ENCODE measurements at places on chromosomes 6 and 20. TPM values are rescaled to one million over a fixed set of nuclear protein-coding genes. Genes with fewer than 3 reads are reported as not detected.

DNA sequence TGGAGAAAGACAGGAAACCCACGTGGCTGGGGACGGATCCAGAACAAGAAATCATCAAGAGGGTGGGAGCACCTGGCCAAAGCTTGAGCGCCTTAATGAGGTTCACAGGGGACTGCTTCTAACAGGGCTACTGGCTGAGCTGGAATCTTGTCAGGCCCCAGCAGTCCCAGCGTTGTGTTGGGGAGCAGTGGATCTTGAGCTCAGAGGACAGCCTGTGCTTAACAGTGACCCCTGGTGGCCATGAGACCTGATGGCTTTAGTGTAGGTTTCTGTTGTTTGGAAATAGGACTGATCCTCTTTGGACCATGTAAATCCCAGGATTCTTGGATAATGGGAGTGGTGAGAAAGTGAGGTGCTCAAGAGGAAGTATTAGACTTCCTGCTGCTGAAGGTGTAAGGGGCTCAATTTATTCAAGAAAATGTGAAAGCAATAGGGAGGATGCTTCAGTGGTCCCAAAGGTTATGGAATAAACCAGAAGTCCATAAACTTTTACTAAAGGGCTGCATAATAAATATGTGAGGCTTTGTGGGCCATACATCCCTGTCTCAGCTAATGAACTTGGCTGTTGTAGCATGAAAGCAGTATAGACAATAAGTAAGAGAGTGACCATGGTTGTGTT is 216.2 kb downstream of the NFATC2 start:
- peak; percentile 42 for DNase-seq

- no peak for DNase-seq
Measured at GRCh38 chr6:105815661-105816555, 270.2 kb upstream of the PRDM1 start.

DNA sequence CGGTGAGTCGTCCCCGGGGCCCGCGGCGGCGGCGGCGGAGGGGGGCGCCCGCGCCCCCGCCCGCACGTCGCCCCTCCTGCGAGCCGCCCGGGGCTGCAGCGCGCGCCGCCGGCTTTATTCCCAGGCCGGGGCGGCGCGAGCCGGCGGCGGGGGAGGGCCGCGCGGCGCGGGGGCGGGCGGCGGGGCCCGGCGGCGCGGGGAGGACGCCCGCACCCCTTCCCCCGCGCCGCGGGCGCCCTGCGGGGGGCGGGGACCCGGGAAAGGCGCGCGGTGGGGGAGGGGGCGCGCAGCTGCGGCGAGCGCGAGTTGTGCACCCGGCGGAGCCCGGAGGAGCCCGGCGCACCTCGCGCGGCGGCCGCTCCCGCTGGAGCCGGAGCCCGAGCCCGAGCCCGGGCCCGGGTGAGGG is 646 bp downstream of the HMGA1 start:
- DNase-seq = peak; percentile 61

The HLA-C gene
- total RNA-seq = 965 TPM

DNA sequence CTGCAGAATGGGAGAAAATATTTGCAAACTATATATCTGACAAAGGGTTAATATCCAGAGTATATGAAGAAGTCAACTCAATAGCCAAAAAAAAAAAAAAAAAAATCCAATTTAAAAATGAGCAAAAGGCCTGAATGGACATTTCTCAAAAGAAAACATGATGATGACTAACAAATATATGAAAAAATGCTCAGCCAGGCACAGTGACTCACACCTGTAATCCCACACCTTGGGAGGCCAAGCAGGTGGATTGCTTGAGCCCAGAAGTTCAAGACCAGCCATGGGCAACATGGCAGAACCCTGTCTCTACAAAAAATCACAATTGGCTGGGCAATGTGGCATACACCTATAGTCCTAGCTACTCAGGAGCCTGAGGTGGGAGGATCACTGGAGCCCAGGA is 2.1 kb upstream of the ECHDC1 start:
- no peak for DNase-seq

DNA sequence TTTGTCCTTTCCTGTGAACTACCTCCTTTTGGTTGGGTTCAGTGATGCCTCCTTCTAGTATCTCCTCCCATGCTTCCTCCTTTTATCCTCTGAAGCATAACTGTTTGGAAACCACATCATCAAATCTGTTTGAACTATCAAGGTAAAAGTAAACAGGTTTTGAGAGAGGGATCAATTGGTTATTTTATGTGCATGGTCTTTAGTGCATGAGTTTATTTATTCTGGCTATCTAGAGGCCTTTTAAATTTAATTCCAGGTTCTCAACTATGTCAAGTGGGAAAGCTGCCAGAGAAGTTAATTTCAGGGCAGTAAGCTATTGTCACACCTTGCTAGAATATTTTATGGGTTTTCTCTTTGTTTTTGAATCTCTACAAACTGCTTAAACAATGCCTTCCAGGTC is 54.1 kb downstream of the WASF1 start:
- no peak for DNase-seq

GRCh38 chr6:3202999-3203696 is 24.3 kb downstream of the TUBB2B start:
- DNase-seq = no peak

The ADGRF1 gene
- total RNA-seq = 3.3 TPM

The LGSN gene
- total RNA-seq = 0.09 TPM

The SUMO4 gene
- total RNA-seq = 1.7 TPM

- no peak for DNase-seq
Measured at GRCh38 chr6:145075425-145075824, 659.9 kb downstream of the EPM2A start.

DNA sequence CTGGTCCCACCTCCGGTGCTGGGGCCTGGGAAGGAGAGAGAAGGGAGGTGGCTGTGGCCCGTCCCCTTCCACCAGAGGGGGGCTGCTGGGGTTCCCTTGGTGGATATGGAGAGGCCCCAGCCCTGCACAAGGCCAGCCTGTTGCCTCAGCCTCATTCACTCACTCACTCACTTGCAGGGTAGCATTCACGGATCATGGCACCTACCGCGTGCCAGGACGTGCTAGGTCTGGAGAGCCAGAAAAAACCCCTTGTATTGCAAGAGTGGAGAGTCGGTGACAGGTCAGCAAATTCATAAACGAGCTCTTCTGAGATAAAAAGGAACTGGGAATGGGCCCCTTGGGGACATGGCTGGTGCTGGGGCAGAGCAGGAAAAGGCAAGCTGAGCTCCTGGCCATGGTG is 6.4 kb upstream of the ZBTB46 start:
- DNase-seq = no peak

- DNase-seq = peak; percentile 71
Measured at GRCh38 chr20:47773371-47773786, 11.9 kb downstream of the SULF2 start.

- no peak for DNase-seq
Measured at GRCh38 chr20:59443550-59443949, 143.1 kb downstream of the EDN3 start.

The ASIP gene
- not detected for total RNA-seq

- no peak for DNase-seq
Measured at GRCh38 chr20:58567437-58567836, 52.2 kb upstream of the APCDD1L start.

- no peak for DNase-seq
Measured at GRCh38 chr6:99282479-99283062, 66.9 kb downstream of the FAXC start.

GRCh38 chr20:24729896-24730605 is 219.0 kb upstream of the CST7 start:
- DNase-seq = no peak

The FOXQ1 gene
- total RNA-seq = 0.58 TPM

The RBCK1 gene
- 117 TPM for total RNA-seq

The SLC26A8 gene
- total RNA-seq = 0.35 TPM

DNA sequence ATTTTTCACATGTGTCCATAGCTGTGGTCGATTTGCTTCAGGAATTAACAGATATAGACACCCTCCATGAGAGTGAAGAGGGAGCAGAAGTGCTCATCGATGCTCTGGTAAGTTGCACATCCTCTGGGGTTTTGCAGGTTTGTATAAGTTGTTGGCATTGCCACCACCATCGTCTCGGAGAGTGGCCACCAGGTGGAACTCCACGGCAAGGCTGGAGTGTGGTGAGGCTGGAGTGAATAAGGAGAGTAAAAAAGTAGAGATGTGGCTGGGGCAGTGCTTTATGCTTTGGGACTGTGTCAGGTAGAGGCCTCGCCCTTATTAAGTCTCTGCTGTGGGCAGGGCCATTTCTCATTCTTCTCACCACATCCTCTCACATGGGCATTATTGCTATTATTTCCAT is 63.7 kb downstream of the CTNNBL1 start:
- no peak for DNase-seq

DNA sequence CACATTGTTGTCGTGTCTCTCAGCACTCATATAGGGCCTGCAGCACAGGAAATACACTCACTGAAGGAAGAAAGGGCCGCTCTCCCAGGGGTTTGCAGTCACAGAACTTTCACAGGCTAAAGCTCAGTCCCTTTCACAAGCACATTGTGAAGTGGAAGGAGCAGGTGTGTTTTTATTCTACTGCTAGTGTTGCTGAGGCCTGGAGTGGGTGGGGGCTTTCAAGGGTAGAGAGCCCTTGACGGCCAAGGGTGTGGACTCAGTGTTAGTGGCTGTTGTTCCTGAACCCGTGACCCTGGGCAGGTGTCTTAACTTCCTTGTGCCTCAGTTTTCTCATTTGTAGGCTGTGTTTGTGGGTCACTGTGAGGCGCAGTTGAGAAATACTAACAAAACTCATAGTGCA is 66.2 kb upstream of the SLC22A1 start:
- DNase-seq = peak; percentile 21

The PHACTR3 gene
- 1.1 TPM for total RNA-seq

The CPNE5 gene
- total RNA-seq = 6.1 TPM

DNA sequence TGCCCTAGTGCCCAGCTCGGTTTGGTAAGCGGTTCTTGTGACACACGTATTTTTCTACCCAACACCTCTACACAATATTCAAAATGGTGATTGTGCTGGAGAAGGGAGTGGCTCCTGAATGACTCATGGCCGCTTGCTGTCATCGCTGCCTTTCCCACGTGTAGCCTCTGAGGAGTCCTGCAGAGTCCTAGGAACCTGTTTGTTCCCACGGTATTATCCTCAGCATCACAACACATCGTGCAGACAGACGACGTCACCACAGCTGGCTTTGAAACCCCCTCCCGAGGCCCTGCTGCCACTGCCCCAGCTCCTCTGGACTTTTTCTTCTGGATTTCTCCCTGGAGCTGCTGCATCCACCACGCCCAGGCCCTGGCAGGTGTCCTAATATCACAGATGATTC is 353.5 kb downstream of the SMOC2 start:
- DNase-seq = no peak

DNA sequence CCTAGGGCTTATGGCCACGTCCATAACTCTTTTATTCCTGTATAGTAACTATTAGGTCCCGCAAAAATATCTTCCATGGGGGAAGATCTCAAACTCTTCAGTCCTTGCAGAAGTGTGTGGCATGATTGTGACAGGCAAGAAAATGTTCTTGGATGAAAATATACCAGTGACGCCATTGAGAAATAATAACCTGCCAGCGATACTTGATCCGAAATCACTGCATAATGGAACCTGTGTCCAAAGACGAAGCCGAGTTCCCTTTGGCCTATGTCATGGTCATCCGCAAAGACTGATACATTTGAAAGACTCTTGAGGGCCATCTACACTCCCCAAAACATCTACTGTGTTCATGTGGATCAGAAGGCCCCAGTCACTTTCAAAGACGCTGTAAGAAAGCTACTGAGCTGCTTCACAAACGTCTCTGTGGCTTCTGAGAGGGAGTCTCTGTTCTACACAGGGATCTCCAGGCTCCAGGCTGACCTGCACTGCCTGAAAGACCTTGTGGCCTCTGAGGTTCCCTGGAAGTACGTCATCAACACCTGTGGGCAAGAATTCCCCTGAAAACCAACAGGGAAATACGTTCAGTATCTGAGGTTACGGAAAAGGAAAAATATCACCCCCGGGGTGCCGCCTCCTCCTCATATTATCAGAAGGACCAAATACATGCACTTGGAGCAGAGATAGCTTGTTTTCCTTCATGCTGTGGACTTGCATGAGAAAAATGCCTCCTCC is 6.9 kb upstream of the GCNT2 start:
- DNase-seq = no peak

- peak; percentile 62 for DNase-seq
Measured at GRCh38 chr6:121780325-121781321, 345.2 kb downstream of the GJA1 start.

DNA sequence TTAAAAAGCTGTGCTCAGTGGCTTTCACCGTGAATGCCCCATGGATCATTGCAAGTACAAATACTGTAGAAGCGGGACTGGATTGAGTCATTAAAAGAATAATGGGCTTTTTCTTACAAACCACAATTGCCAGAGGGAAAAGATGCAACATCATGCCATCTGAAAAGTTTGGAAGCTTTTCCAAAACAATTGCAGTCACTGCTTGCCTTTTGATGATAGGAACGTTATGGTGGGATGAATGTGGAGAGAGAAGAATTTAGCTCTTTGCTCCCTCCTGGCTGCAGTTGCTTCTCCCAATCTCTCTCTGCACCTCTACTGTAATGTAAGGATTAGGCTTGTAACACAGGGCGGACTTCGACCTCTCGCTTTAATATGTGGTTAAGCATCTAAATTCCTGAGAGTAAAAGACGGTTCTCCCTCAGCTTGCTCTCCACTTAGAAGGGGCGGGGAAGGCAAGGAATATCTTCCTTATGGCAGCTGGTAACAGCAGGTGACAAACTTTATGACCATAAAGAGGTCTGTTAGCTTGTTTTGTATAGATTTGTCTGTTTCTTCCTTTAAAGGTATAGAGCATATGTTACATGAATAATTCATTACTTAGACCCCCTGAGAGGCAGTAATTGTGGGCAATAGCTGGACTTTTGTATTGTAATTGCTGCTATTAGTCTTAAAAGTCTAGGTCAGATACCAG is 376.1 kb downstream of the UTRN start:
- DNase-seq = peak; percentile 43

The MICB gene
- total RNA-seq = 4.1 TPM

DNA sequence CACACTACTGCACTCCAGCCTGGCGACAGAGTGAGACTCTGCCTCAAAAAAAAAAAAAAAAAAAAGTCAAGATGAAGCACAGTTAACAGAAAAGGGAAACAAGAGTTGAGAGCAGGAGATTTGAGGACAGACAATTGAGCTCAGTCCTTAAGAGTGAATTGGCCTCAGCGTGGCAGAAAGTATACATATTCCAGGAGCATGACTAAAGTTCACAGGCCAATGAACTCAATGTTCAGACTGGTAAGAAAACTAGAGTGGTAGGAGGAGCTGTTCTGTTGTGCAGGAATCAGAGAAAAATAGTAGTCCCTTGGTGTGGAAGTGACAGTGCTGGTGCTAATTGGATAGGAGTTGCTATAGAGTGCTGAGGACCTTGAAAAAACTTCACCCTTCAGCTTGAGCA is 60.0 kb downstream of the NRN1 start:
- no peak for DNase-seq

GRCh38 chr20:50120935-50121693 is 8.2 kb upstream of the UBE2V1 start:
- no peak for DNase-seq

GRCh38 chr6:33205191-33206026 is 954 bp downstream of the HSD17B8 start:
- DNase-seq = no peak

The PSORS1C1 gene
- total RNA-seq = 4.6 TPM

GRCh38 chr20:39885975-39886649 is 802.9 kb downstream of the MAFB start:
- DNase-seq = no peak

GRCh38 chr6:150684714-150685459 is 85.2 kb downstream of the PLEKHG1 start:
- DNase-seq = peak; percentile 69

GRCh38 chr20:25025091-25025861 is 32.7 kb downstream of the ACSS1 start:
- DNase-seq = no peak

GRCh38 chr6:128519132-128519930 is 1.1 kb downstream of the PTPRK start:
- DNase-seq = peak; percentile 58

- DNase-seq = no peak
Measured at GRCh38 chr6:154197196-154197860, 158.3 kb downstream of the OPRM1 start.

- no peak for DNase-seq
Measured at GRCh38 chr20:717832-718231, 42.2 kb upstream of the SCRT2 start.

Measured in mucosa of descending colon (tissue), 3 donors.